Activated naive CD8-positive, alpha-beta T cell treated with anti-CD3 and anti-CD28 coated beads, Interleukin-2, amount 50 U/mL, for 16 hours (primary cell): ENCODE measurements at places on chromosomes 1 and 21.

GRCh38 chr1:196209983-196210382 lies 398.3 kb downstream of the KCNT2 start:
- DNase-seq, result no peak

- DNase-seq, result no peak
Measured at GRCh38 chr21:38658511-38658910, 147.2 kb upstream of the ETS2 start.

DNA sequence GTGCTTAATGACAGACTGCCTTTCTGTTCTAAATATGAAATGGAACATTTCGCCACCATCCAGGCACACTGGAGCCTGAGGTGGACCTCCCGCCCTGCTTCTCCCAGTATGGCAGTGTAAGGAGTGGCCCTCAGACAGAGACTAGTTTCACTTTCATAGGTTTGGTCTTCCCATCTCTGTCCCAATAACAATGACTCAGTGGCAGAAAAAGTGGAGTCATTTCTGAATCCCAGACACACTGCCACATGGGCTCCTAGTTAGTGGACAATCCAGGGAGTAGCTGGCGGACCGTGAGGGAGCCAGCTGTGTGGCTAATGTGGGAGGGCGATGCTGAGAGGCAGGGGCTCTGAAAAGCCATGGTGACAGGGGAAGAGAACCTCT lies 95.6 kb upstream of the TSPAN2 start:
- no peak for DNase-seq

- DNase-seq, result no peak
Measured at GRCh38 chr1:210786546-210786945, 347.4 kb downstream of the KCNH1 start.

DNA sequence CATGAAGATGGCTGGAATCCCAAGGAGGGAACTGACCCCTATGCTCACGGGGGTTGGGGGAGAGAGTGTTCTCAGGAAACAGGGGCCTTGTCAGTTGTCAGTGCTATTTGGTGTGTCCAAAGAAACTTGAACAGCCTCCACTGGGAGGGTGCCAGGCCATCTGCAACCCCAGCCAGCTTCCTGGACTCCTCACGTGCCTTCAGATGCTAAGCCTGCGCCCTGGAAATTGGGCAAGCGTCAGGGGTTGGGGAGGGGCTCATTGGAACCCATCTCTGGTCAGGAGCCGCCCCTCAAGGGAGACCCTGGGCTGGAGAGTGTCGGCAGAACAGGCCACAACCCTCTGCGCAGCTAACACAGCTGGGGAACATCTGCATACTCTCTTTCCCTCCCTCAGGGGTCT lies 13.1 kb upstream of the LHX4 start:
- DNase-seq, result no peak

DNA sequence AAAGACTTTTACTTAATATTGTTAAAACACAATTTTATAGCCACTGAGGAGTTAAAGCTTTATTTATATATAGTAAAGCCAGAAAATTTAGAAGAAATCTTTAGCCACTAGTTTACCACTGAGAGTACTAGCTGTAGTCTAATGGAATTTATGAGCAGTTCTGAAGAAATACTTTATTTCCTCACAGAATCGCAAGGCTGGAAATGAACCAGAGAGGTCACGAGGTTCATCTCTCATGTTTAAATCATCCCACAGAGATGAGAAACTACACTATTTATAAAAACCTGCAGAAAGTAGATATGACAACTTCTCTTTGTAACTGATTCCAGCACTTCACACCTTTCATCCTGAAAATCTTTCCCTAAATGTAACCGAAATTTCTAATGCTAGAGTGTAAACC lies 26.0 kb downstream of the ADGRL4 start:
- DNase-seq, result no peak

DNA sequence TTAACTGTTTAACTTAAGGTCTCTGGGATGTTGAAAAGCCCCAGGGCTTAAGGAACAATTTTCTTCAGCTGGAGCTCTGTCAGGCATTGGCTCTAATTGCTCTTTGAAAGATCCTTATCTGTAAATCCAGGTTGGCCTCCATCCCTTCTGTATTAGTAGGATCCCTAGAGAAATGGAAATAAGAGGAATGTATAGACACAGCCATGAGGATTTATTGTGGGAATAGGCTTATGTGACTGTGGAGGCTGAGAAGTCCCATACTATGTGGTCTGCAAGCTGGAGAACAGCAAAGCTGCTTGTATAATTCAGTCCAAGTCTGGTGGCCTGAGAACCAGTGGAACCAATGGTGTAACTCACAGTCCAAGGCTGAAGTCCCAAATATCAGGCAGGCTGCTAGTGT lies 47.6 kb upstream of the VAV3 start:
- no peak for DNase-seq

DNA sequence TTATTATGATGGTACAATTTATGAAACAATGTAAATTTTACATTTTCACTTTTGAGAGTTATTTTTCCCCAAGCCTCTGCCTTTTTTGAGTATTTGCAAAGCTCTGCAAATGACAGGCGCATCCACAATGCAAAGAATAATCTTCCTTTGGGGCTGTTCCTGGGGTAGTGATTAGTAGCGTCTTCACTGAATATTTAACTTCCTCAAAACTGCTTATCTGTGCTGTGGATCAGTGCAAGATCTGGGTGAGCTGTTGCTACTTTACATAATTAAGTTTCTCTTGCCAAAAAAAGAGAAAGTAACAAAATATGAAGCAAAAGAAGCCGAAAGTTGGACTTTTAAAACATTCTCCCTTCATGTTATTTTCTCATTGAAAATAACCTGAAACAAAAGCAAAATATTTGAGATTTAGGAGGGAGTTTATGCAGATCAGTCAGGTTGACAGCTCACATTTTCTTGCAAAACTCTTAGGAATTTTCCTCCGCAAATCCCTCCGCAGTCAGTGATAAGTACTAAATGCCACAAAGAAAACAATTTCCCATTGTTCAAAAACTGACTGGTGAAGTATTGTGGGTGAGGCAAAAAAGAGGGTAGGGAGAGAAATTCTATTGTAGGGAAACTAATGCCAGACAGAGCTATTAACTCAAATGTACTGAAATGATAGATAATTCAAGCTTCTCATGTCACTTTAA lies 276.4 kb upstream of the B3GALT2 start:
- DNase-seq, result no peak

GRCh38 chr1:10620776-10621175 lies 146.0 kb downstream of the PEX14 start:
- DNase-seq, result no peak

DNA sequence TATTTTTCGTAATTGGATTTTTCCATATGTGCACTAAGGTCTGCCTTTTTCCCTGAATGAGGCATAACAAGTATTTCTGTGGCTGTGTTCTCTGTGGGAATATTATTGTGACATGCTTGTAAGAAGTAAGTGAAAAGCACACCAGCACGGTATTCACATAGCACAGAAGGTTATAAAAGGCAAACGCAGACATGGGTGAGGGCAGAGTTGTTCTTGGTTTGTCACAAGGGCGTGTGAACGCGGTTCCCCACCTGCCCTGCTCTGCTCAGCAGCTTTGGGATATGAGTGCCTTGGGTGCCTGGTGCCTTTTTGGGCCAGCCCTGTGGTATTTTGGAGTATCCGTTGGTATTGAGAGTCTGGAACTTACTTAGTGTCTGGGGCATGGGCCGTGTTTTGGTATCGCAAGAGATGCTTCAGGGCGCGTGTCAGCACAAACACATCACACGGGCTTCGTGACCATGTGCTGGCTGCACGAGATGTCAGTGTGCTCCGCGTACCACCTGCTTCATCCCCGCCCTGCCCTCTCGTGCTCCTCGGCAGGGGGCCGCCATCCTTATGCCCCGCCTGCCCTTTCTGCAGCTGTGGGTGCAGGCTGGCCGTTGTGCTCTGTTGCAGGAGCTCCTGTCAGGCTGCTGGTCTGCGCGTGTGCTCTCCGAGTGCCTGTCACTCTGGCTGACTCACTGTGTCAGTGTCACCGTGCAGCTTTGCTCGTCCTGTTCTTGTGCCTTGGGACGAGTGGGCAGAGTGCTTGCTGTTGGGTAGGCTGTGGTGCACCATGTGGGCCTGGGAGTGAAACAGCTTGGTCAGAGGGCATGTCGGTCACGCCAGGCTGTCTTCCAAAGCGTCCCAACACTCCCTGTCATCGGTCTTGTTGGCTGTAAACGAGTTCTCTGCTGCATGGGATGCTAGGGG lies 15.0 kb downstream of the SKI start:
- DNase-seq, result no peak

- no peak for DNase-seq
Measured at GRCh38 chr1:204468206-204468605, 26.4 kb downstream of the PIK3C2B start.
